Endothelial cell (in vitro differentiated cells): ENCODE measurements at places on chromosomes 13 and 19.
A peak's percentile ranks its signal among the peaks of the same experiment; 100 is the strongest.

DNA sequence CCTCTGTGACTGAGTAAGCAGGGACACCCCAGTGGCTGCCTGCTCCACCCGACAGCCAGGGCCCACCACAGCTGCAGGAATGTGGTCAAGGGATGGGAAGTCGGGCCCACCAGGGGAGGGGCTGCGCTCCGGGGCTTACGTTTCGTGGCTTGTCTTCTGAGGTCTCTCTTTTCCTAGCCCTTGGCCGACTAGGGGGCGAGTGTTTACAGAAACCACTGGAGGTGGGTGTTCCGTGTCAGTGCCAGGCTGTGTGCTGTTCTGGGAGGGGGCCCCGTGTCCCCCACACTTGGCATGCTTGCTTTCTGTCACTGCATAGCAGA is 4.5 kb downstream of the ADAT3 start:
- DNase-seq, result no peak

- no peak for DNase-seq
Observed at GRCh38 chr13:113607056-113607888, 22.7 kb downstream of the TFDP1 start.

DNA sequence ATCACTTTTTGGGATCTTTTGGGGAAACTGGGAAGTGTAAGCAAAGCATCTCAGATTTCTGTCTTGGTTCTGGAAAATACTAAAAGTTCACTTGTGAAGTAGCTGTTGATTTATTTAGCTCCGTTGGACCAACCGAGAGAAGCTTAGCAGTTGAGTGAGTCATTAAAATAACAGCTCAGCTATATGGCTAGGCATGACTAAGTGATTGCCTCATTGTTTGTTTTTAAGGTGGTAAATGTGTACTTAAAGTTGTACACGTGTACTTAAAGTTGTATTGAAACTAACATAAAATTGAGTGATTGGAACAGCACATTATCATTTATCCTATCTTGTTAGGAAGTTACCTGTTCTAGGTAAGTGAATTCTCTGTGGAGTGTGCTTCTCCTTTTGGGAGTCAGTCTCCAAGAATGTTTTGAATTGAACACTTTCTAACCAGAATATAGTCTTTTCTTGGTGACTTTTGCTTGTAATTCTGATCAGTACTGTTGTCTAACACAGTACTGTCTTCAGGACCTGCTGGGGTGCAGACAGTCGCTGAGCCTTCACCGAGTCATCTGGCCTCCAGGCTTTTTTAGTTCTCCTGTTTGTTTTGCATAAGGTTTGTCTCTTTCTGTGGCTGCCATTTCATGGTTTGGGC is 2.9 kb upstream of the DCUN1D2 start:
- DNase-seq, result no peak

DNA sequence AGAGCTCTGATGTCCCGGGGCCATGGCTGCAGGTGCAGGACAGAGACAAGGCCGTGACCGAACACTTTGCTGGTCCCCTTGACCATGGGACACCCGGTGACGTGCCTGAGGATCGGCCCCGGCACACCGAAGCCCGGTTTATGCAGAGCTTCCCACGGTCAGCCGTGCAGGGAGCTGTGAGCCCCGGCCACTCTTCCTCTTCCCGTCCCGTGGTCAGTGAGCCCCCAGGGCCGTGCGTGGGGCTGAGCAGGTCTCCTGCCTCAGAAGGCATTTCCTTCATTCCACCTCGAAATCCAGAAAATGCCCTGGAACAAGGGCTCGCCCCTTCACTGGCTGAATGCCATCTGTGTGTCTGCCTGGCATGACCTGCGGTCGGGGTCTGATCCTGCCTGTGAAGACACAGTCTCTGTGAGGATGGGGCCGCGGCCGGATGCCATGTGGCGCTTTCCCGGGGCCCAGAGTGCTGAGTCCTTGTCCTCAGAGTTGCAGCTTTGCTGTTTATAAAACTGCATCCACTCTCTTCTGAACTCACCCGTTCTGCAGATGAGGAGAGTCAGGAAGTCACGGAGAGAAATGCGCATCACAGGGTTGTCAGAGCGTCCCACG is 16.9 kb downstream of the MCF2L start:
- no peak for DNase-seq

- DNase-seq, result no peak
Observed at GRCh38 chr19:10518444-10519361, 1.5 kb upstream of the S1PR5 start.

DNA sequence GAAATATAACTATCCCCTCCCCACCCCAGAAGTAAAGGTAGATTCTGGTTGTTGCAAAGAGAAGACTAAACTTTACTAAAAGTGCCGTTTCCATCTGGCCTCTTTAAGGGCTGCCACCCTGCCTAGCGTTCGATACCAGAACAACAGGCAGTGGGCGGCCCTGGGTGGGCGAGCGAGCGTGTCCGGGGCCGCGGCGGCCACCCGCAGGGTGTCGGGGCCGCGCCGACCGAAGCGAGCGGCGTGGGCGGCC is 2.6 kb downstream of the FGF9 start:
- DNase-seq, result no peak

DNA sequence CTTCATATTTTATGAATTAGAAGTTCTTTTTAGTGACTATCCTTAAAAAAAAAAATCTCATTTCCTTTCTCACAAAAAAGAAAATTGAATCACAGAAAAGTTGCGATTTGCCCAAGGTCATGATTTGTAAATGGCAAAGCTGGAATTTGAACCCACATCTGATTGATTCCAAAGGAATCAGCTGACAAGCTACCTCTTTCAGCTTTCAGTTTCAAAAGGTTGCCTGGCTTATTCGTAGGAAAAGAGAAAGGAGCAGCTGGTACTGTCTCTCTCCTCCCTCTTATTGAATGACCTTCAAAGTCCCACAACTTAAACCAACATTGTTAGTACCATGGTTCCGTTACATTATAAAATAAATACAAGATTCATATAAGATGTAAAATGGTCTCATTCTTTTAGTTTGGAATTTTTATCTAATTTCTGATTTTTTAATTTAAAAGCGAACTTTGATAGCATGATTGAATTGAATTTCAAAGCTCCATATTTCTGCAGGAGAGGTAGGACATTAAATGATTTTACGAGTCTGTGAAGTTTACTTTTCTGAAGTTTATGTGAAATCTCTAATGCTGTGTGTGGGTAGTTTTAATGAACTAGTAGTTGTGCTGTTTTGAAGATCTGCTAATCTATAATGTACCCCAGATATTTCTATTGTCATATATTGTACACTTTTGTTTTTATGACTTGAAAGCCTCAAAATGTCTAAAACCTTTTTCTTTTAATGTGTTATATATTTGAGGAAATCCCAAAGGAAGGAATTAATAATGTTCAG is 18.5 kb upstream of the KCTD4 start:
- no peak for DNase-seq

DNA sequence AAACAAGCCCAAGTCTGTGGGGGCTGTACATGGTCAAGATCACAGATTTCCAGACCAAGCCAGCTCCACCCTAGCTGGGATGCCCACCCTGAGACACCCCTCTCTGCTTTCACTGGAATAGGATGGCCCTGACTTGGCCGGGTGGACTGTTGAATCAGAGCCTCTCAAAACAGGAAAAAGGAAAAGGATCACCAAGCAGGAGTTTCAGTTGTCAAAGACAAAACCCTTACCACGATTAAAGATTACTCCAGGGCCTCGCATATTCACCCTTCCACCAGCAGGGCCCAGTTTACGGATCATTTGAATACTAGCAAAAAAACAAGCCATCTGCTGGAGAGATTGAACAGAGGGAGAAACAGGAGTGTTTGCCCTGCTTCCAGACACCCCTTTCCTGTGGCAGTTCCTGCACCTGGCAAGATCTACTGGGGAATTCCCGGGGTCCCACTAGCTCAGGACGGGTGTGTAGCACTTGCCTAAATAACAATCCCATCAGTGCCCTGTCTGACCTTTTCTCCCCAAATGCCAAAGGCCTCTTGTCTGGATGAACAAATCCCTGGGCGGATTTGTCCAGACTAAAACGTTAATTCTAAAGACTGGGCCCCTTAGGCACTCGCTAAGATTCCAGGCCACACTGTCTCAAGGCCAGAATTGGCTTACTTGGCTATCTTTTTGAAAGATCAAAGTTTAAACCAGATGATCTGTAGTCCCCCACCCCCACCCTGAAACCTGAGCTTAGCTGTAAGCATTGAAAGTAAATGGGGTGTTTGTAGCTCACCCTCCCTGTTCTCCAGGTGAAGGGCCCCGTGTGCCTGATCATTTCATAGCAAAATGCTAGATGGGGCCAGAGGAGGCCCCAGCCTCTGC is 38.4 kb downstream of the ACTN4 start:
- DNase-seq, result peak; percentile 52

GRCh38 chr19:31383553-31383952 is 34.3 kb upstream of the TSHZ3 start:
- DNase-seq, result no peak

GRCh38 chr13:30481241-30481760 is 15.6 kb upstream of the HMGB1 start:
- no peak for DNase-seq

DNA sequence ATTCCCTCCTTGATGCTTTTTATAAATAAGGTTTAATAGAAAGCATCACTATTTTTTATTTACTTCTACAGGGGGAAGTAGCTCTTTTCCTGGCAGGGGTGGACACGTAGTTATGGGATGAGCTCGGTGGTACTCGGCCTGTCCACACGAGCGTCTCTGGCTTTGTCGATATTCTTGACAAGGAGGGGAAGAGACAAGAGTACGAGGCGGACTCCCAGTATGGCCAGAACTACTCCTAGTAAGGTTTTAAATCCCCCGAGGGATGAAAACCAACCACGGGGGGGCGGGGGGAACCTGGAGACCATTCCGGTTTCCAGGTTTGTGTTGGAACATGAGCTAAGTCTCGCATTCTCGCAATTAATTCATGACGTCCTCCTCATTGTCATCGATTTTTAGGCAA is 5.6 kb upstream of the BSG start:
- no peak for DNase-seq

DNA sequence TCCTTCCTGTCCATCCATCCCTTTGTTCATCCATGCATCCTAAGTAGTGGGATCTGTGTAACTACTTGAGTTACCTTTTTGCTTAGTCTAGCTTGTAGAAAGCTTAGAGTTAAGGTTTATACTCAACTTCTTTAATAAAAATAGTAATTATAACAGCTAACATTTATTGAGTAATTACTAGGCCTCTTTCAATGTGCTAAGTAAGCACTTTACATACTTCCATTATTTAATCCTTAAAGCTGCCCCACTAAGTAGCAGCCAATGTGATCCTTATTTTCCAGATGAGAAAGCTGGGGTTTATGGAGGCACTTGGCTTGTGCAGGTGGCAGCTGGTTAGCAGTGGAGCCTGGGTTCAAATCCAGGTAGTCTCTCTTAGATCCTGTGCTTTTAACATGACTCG is 182.9 kb downstream of the FGF9 start:
- DNase-seq, result no peak

DNA sequence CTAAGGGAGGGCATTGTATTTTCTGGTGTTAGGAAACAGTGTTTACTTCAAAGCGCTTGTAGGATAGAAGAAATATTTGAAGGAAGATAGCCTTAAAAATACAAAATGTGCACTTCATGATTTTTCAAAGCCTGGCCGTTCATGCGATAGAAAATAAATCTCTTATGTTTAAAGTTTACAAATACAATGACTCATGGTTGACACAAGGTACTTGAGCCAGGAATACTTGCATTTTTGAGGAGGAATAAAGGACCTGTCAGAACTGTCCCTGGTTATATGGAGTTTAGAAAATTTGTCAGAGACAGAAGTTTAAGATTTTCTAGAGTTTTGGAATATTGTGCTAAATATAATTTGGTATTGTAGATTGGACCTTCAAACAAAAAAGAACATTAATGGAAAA is 1223.2 kb upstream of the SLC10A2 start:
- no peak for DNase-seq

GRCh38 chr13:99199541-99200431 is 868 bp upstream of the UBAC2 start:
- DNase-seq, result no peak
